ENCODE measurements at places on chromosomes 5 and 9.

DNA sequence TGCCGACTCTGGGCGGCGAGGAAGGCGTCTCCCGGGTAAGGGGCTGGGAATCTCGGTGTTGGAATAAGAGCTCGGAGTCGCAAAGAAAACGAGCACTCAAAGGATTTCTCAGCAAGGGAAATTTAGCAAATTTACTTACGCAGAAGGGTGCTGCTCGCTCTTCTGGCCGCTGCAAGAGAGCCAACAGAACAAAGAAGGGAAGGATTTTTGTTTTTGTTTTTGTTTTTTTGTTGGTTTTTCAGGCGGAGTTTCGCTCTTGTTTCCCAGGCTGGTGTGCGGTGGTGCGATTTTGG, 279 bp downstream of the GTF3C5 start:
- no peak for DNase-seq

DNA sequence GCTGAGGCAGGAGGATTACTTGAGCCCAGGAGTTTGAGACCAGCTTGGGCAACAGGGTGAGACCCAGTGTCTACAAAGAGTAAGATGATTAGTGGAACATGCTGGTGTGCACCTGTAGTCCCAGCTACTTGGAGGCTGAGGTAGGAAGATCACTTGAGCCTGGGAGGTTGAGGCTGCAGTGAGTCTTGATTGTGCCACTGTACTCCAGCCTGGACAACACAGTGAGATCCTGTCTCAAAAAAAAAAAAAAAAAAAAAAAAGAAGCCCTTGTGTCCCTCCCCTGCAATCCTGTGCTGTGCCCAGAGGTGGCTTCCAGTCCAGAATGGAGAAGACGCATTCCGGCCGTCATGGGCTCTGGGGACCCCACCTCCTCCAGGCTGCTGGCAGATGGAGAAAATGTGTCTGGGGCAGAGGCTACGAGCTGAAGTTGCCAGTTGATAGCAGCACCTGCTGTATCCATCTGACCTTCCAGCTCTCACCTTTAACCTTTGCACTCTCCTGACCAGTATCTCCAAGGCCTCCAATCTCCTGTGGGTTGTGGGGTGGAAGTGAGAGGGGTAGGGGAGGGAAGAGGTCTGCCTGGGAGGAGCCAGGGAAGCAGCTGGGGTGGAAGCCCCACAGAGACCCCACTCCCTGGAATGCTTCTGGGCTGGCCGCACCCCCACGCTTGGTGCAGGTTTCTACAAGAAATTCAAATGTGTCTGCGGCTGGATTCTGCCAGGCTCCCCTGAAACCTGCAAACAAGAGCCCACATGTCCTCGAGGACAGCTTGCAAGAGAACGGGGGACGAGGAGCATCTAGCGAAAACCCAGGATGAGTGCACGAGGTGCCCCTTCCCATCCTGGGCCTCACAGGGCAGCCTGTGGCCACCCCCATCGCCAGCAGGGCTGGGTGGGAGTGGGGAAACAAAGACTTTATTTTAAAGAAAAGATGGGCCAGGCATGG, 148.3 kb upstream of the IER5L start:
- no peak for DNase-seq

- no peak for DNase-seq
Observed at GRCh38 chr5:93622240-93622885, 39.3 kb downstream of the NR2F1 start.

DNA sequence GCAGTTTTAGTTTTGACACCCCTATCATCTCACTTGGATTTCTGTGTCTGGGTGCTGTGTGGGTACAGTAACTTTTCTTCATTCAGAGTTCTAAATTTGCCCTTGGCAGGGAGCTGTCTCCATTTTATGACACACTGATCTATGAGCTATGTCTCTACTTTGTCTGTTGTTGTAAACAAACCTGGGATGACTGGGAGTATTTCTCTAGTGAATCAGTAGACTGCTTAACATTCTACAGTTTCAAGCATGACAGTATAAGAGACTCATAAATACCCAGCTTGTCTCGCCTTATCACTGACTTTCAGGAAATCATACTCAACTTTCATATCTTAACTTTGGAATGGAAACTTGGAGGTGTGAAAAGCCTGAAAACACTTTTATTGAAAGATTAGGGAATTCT, 212.1 kb upstream of the NUDT12 start:
- DNase-seq = no peak

DNA sequence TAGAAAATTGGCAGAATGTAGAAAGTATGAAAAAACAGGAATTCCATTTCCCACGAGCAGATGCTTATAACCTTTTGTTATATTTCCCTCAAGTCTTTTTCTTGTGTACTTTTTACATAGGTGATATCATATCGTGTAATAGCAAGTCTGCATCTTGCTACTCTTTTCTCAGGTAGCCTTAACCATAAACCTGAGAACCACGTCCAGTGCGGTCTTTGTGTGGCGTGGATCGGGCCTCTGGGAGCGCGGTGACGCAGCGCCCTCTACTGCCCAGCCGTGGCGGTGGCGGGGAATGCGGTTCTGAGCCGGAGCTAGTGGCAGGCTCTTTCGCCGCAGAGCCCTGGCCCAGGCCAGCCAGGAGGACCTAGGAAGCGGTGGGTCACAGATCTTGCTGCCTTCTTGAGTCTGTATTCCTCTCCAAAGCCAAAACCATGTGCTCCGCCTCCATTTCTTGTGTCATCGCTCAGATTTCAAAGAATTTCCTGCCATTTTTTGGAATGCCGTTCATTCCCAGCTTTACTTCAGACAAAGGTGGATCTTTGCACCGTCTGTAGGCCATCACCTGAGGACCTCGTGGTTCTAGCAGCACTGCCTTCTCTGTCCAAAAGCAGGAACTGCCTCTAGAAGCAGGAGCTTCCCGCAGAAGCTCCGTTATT, 71.9 kb downstream of the MVB12B start:
- DNase-seq = peak; percentile 45

GRCh38 chr5:51573835-51574234, 190.6 kb downstream of the ISL1 start:
- no peak for DNase-seq

DNA sequence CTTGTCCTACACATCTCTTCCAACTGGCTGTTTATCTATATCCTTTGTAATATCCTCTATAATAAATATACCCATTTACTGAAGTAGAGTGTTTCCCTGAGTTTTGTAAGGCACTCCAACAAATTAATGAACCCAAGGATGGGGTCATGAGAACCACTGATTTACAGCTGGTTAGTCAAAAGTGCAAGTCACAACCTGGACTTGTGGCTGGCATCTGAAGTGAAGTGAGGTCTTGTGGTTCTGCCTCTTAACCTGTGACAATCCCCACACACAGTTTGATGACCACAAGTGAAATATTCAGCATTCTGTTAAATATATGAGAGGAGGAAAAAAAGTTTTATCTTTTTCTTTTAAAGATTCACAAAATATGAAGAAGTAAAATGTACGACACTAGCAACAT, 126.1 kb downstream of the NR2F1-AS1 start:
- no peak for DNase-seq

DNA sequence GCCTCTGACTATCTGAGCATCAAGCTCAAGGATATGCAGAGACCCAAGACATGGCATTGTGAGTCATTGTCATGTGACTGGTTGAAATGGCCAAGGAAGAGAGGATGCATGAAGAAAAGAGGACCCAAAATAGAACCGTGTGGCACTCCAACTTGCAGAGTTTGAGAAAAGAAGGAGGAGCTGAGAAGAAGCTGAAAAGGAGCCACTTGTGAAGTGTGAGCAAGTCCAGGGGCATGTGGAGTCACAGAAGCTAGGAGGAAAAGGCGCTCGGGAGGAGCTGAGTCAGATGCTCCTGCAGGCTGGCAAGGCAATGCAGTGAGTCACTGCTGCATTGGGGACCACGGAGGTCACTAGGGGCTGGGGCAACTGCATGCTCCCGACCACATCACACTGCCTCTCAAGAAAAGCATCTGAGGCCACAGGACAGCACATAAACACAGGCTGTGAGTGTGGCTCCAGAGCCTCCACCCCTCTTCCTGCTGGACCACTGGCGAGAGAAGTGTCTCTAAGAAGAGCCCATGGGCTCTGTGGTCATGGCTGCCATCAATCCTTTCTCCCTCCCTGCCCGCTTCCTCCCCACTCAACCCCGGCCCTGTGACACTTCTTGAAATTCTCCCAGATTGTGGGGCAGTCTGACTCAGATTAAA, 197.6 kb downstream of the DRD1 start:
- DNase-seq = no peak

DNA sequence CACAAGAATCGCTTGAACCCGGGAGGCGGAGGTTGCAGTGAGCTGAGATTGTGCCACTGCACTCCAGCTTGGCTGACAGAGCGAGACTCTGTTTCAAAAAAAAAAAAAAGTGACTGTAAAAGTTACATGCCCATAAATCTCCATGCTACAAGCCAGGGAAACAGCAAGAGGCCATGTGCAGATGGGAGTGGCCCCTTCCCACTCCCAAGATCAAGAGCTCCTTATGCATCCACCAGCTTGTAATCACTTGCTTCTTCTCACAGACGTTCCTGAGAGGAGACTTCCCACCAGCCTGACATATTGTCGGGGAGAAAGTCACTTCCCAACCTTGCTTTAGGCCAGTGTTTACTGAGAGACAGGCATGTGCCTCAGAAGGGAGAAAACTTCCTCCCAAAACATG, 45.6 kb upstream of the N4BP3 start:
- no peak for DNase-seq

DNA sequence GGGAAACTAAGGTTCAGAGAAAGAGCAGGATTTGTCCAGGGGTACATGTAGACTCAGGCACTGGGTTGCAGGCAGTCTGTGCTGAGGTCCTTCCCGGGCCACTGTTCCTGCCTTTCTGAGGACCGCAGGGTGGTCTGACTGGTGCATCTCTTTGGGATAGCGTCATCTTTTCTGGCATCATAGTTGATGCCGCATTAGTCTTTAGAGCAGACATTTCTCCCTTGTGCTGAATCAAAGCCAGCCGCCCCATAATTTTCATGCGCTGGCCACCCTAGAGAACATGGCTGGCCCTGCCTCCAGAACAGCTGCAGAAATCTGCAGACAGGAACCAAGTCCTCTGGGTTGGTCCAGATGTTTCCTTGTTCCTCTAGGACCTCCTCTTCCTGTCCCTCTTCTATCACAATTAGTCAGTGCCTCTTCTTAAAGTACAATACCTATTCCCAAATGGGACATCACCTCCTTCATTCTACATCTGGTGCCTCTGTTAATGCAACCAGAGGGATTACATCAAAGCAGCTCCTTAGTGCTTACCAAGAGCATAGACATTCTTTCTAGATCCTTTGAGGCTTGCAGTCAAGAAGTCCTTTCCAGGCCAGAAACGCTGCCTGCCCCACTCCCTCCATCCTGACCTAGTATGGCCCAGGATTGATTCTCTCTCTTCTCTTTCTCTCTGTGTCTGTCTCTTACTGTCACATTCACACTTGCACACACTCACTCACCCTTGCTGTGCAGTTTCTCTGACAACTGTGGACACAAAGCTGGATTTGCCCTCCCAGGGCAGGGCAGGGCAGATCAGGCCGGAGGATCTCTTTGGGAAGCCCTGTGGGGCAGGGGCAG, 42.0 kb upstream of the ORM1 start:
- no peak for DNase-seq

- DNase-seq = no peak
Observed at GRCh38 chr5:113038714-113039113, 62.1 kb downstream of the DCP2 start.

DNA sequence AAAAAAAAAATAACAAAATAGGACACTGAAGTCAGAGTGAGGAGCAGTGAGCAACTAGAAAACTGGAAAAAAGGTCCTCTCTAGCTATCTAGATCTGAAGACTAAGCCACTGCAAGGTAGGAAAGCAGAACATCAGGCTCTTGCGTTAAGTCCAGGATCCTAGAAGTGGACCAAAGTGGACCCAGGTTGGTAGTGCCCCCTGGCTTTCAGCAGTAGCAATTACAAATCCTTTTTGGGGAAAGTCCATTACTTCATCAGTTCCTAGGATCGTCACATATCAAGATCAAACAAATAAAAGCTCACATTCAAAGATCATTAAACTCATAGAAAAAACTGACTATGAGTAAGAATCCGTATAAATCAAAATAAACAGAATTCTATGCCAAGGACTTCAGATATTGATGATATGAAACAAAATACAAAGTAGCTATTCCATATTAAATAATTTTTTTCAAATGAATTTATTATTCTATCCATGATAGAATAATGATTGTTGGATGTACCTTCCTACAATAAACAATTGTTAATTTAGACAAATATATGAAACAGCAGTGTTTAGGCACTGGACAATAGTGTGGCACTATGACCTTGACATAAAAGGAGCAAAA, 6.5 kb upstream of the RICTOR start:
- DNase-seq = no peak

GRCh38 chr5:179250561-179251225, 94.6 kb downstream of the ADAMTS2 start:
- DNase-seq = no peak

GRCh38 chr5:133945568-133945967, 22.9 kb downstream of the C5orf15 start:
- DNase-seq = no peak

DNA sequence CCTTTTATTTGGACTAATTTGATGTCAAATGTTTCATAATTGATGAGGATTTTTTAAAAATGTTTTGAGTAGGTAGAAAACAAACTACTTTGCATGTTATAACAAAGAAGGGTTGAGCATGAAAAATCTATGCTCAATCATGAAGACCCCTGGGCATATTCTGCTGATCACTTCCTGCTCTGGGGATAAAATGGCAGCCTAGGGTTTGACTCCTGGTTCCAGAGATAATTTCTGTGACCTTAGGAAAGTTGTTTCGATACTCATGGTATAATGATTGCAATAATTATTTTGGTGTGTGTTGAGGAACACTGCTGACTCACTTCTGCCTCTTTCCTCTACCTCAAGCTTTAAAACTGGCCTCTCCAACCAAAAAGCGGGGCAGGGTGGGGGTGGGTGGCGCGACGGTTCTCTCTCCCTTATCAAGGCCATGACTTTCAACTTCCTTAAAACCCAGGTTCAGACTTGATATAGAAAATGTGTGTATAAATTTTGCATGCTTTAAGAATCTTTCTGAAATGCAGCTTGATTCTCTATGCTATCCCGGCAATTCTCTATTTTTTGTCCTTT, 6.0 kb upstream of the PIP5K1B start:
- no peak for DNase-seq

- no peak for DNase-seq
Observed at GRCh38 chr5:76134646-76135045, 51.5 kb downstream of the SV2C start.

GRCh38 chr5:26894719-26895263, 143.6 kb downstream of the CDH9 start:
- no peak for DNase-seq

- DNase-seq = no peak
Observed at GRCh38 chr5:24183981-24184380, 460.8 kb downstream of the CDH10 start.

- DNase-seq = no peak
Observed at GRCh38 chr5:103098993-103099392, 20.9 kb downstream of the GIN1 start.

DNA sequence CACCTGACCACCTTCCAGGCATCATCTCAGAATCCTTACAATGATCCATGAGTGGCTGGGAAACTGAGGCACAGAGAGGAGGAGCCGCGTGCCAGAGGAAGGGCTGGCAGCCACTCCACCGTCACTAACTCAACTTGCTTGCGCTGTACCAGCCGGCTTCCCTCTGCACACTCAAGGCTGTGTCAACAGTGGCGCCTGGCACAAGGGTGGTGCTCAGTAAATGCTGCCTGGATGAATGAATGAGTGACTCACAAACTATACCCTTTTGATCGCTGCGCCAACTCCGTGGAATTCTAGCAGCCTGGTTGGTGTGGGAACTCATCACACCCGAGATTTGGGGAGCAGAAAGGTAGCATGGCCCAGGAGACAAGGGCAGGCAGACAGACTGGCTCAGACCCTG, 21.9 kb downstream of the PRRX2 start:
- DNase-seq = no peak
